Stimulated activated CD4-positive, alpha-beta T cell treated with anti-CD3 and anti-CD28 coated beads, Interleukin-1b, Interleukin-23, amount 100 ng/mL, for 1 hour (primary cell): ENCODE measurements at places on chromosomes 12 and 14.

GRCh38 chr12:51419425-51420193 is 5.0 kb upstream of the SLC4A8 start:
- DNase-seq: no peak

- no peak for DNase-seq
These were observed 22.0 kb upstream of the PPP1R12A start for GRCh38 chr12:79956896-79957295.

DNA sequence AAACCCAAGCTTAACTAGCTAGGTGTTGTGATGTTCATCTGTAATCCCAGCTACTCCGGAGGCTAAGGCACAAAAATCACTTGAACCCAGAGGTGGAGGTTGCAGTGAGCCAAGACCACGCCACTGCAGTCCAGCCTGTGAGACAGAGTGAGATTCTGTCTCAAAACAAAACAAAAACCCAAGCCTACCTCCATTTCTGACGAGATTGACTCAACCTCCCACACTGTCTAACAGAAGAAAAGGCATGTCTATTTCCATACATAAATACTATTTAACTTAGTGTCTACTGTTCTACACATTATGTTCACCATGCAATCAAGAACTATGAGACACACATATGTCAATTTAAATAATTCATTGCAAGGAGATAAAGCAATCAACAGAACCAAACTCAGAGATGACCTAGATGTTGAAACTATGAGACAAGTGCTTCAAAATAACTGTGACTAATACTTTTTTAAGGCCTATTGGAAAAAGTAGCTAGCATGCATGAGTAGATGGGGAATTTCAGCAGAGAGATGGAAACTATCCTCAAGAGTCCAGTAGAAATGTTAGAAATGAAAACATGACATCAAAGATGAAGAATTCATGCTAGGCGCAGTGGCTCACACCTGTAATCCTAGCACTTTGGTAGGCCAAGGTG is 75.9 kb upstream of the DHRS4 start:
- no peak for DNase-seq

- DNase-seq: no peak
These were observed 12.2 kb downstream of the TEDC1 start for GRCh38 chr14:105503296-105503640.

DNA sequence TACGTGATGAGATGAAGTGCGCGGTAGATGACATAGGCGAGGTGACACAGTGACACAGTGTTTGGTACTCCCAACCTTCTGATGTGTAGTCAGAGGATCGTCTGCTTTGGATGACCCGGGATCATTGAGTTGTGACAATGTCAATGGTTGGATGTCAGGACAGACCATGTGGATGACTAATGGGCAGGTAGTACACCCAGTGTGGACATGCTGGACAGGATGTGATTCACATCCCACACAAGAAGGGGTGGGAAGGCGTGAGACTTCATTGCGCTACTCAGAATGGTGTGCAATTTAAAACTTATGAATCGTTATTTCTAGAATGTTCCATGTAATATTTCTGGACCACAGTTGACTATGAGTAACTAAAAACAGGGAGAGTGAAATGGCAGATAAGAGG is 23.8 kb downstream of the MAP3K9 start:
- DNase-seq: no peak

DNA sequence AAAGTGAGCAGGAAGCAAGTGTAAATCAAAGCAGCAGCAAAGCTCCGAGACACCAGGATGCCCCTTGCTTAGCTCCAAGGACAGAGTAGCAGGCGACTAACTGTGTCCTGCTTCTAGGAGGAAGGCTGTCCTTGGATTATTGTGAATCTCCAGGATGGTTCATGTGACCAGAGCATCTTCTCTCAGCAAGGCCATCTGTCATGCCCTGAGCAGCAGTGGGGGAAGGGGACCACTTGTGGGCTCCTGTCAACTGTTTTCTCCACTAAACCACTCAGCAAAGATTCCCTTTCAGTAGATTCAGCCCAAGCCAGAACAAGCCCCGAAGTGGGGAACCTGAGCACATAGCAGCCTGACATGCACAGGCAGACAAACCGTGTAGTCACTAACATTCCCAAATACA is 19.4 kb downstream of the MAP3K9 start:
- DNase-seq: no peak

DNA sequence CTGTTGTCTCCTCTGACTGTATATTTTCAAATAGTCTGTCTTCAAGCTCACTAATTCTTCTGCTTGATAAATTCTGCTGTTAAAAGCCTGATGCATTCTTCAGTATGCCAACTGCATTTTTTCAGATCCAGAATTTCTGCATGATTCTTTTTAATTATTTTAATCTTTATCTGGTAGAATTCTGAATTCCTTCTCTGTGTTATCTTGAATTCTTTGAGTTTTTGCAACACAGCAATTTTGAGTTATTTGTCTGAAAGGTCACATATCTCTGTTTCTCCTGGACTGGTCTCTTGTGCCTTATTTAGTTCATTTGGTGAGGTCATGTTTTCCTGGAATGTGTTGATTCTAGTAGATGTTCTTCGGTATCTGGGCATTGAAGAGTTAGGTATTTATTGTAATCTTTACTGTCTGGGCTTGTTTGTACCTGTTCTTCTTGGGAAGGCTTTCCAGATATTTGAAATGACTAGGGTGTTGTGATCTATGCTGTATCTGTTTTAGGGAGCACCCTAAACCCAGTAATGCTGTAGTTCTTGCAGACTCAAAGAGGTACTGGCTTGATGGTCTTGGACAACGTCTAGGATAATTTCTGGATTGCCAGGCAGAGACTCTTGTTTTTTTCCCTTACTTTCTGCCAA is 193.8 kb upstream of the NPAS3 start:
- DNase-seq: no peak

DNA sequence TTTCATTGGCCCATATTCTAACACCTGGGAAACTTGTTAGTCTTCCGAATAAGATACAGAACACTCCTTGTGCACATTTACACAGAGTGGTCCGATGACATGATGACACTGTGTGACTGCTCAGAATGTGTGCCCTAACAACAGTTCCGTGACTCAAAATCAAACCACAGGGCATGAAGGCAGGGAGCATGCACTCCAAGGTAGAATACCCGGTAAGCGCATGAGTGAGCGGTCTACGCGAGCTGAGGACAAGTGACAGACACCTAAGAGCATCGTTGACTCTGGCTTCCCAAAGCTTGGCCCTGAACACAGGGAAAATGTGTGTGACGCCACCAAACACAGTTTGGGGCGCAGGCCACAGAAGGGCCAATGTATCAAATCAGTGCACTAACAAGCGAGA is 18.6 kb downstream of the CLIP1 start:
- no peak for DNase-seq

DNA sequence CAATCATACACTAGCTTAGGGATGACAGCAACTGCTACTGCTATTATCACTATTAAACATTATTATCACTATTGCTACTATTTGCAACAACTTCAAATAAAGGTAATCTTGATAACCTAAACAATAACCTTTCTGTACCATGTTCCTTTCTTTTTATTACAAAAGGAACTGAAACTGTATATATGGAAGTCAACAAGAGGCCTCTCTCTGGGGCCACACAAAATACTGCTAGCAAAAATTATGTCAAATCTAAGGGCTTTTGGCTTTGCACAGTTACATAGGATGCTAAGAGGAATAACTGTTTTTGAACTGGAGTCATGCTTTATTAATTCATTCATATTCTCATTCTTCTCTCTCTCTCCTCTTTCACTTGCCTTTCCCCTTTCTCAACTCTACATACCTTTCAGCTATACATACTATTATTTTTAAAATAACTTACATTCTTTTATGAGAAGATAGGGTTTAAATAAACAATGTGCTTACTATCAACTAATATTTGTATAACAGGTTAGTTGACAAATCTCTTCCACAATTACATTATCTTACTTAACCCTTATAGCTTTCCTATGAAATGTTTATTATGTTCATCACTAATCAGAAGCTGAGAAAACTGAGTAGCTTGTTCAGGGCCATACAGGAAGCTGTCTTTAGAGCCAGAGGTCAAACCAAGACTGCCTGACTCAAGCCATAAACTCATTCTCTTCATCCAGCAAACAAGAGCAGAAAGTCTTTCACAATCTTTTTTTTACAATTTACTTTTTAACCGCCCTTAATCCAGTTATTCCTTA is 25.7 kb downstream of the SPTSSA start:
- no peak for DNase-seq

DNA sequence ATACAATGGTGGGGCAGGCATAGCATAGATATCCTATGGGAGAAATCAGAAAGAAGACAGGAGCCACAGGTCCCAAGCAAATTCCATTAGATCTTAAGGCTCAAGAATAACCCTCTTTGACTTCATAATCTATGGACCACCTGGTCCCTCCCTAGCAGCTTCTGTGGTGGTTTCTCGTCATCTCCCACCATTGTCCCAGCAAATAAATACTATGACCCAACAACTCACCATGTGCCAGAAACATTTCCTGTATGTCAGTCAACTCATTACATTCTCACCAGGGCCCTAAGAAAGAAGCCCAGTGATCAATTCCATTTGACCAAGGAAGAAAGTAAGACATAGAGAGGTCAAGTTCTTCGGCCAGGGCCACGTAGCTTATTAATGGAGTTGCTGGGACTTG is 646.2 kb downstream of the VRK1 start:
- no peak for DNase-seq

DNA sequence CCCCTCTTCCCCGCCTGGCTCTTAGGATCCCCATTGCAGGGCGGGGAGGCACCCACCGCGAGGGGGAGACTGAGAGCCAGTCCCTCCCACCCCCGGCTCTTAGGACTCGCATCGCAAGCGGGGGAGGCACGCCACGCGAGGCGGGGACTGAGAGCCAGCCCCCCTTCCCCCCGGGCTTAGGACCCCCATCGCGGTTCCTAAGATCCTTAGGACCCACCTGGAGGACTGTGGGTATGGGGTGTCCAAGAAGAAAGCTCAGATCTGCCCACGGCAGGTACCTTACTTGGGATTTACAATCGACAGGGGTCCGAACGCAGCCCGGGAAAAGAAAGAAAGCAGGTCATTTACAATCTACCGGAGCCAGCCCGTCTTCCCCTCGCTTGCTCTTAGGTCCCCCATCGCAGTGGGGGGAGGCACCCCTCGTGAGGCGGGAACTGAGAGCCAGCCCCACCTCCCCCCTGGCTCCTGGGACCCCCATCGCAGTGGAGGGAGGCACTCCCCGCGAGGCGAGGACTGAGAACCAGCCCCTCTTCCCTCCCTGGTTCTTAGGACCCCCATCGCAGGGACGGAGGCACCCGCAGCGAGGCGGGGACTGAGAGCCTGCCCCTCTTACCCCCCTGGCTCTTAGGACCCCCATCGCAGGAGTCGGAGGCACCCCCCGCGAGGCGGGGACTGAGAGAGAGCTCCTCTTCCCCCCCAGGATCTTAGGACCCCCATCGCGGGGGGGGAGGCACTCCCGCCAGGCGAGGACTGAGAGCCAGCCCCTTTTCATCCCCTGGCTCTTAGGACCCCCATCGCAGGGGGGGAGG is 43.7 kb downstream of the DDX11 start:
- no peak for DNase-seq
